Stimulated activated CD8-positive, alpha-beta memory T cell treated with anti-CD3 and anti-CD28 coated beads, Interleukin-4, amount 100 ng/mL, for 24 hours (primary cell): ENCODE measurements at places on chromosomes 16 and 17.
A peak's percentile ranks its signal among the peaks of the same experiment; 100 is the strongest.

GRCh38 chr16:78763821-78764440, 664.5 kb downstream of the WWOX start:
- no peak for DNase-seq

DNA sequence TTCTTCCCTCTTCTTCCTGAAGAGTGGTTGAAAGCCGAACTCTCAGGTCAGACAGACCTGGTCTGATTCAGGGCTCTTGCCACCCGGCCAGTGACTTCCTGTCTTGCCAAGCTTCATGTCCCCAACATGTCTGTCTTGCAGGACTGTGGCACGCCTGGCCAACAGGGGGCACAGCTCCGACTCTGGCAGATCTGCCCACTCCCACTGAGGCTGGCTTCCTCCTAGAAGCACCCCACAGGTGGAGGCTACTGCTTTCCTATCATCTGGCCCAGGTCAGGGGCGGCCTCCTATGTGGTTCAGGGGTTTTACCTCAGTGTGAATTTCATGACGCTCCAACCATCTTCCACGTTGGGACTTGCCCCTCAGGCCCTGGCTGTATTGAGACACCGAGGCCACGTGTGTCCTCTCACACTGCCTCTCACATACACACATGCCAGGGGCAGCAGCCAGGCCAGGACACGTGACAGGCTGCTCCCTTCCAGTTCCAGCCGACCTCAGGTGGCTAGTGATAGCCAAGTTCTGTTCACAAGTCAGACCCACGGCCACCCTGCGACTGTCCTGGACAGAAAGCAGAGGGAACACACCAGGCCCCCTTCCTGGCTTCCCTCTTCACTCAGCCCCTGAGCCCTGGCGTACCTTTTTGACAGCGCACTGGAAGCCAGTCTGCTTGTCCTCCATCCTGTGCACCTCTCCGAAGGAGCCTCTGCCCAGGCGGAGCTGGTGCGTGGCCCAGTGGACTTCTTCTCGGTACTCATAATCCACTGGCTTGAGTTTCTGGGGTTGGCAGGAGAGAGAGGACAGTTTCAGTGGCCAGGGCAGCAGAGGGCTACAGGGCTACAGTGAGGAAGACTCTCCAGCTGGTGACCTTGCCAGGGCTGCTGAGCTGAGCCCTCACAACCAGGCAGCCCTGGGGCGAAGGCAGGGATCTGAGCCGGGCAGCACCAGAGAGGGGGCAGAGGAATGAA, 22.6 kb upstream of the SPATA32 start:
- peak; percentile 33 for DNase-seq

GRCh38 chr16:81833751-81834150, 54.7 kb downstream of the PLCG2 start:
- no peak for DNase-seq

DNA sequence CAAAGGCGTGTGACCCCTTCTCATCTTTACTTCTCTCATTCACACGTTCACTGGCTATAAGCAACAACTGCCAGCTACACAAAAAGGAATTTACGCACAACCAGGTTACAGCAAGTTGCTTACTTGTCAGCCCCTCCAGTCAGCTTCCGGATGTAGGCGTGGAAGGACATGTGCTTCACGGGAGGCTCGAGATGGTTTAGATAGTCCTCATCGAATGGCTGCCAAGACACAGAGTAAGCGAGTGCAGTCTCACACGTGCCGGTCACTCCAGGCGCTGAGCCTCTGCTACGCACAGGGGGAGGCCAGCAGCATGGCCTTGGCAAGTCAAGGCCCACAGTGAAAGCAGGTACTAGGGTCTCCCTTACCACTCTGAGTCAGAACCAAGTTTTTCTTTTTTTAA, 28.3 kb downstream of the NPLOC4 start:
- no peak for DNase-seq

GRCh38 chr17:2211661-2212399, 91.8 kb downstream of the SMG6 start:
- DNase-seq: no peak

- DNase-seq: no peak
Observed at GRCh38 chr16:54697677-54698076, 233.0 kb upstream of the IRX5 start.

GRCh38 chr16:48860341-48860740, 250.4 kb upstream of the N4BP1 start:
- DNase-seq: no peak

- no peak for DNase-seq
Observed at GRCh38 chr17:42117397-42118125, 3.6 kb downstream of the KAT2A start.

DNA sequence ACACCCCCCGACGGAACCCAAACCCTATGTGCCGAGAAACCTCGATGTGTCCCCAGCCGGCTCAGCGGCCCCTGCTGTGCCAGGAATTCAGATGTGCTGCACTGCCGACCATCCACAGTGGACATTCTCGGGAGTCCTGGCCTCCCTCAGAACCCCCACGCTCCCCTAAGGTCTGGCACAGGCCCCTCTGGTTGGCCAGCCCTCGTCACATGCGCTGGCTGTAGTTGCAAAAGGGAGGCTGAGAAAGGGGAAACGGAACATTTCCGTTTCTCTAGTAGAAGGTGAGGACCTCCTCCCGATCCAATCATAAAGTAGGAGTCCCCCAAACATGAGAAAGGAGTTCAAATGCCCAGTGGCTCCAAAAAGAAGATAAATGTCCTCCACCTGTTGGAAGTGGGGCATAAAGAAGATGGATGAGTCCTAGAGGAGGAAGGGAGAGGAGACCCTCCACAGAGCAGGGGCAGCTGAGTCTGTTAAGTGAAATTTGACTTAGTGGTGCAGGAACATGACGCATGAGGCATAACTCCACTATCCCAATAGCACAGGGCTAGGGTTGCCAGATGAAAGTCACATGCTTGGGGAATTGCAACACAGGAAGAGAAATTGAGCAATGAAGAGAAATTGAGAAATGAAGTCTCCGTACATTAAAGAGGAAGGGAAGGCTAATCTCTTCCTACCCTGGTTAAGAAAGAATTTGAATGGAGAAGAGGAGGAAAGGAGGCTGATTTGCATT, 49.3 kb upstream of the WSB1 start:
- DNase-seq: no peak

DNA sequence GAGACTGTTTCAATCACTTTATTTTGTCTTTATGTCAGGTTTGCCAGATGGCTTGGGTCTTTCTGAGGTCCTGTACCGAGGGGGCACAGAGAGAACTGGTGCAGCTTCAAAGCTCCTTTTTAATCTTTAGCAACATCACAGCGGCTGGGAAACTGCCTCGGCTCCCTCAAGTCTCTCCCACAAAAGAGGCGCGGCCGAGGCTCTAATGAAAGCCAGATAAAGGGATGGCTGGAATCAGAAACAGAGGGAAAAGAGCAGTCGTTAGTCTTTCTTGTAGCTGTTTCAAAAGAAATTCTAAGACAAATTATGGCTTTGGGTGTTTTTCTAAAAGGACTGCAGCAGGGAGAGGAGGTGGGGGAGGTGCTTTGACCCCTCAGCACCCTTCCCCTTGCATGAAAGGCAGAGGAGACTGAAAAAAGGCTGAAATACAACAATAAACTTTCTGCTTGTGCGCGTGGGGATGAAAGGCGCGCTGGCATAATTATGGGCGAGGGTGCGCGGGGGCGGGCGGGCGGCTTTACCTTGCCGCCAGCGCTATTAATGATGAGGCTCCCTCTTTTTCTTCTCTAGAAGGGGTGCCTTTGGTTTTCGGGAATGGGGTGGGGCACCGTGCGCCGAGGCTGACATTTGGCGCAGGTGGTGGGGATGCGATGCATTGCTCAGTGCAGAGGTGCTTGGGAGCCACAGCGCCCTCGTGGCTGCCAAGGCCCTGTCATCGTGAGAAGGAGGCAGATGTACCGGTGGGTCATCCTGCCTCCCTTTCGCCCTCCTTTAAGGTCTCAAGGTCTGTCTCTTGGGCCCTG, 22.3 kb upstream of the BRD7 start:
- DNase-seq: no peak

DNA sequence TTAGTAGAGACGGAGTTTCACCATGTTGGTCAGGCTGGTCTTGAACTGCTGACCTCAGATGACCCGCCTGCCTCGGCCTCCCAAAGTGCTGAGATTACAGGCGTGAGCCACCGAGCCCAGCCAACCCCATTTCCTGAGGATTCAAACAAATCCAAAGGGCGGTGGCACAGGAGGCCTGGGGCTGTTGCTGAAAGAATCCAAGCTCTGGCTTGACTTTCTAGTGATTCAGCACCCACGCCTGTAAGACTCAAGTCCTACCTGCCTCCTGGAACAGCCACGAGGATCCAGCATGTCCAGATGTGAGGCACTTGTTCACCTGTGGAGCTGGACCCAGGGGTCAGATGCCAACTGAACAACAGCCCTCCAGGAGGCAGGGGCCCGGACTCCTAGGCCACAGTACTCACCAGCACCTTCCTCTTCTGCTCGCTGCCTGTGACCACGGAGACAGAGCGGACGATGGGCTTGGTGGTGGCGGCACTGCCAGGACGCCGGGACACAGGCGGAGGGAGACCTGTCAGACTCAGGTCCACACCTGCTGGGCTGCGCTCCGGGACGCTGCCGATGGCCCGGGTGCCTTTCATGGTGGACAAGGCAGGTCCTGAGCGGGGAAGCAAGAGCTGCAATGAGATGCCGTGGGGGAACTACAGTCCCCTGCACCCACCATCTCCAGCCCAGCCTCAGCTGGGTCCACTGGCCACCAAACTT, 3.1 kb downstream of the CEP131 start:
- DNase-seq: no peak

DNA sequence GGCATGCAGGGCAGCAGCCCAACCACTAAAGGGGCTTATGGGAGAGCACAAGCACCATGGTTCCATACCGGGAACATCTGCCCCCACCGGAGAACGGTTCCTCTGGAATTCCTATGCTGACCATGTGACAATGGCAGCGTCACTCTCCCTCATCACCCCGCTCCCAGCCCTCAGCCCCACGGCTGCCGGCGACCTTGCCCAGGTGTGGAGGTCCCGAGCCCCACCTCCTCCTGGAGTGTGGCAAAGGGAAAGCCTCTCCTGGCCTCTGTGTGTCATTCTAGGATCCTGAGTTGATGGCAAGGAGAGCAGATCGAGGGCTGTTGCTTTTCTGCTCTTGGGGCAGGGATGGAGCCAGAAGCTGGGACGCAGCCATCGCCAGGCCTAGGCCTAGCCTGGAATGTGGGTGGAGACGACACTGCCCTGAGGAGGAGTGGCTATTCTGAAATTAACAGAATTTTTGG, 17.8 kb upstream of the RNPS1 start:
- no peak for DNase-seq
